ENCODE measurements at places on chromosomes 2 and 18.
A peak's percentile ranks its signal among the peaks of the same experiment; 100 is the strongest.

DNA sequence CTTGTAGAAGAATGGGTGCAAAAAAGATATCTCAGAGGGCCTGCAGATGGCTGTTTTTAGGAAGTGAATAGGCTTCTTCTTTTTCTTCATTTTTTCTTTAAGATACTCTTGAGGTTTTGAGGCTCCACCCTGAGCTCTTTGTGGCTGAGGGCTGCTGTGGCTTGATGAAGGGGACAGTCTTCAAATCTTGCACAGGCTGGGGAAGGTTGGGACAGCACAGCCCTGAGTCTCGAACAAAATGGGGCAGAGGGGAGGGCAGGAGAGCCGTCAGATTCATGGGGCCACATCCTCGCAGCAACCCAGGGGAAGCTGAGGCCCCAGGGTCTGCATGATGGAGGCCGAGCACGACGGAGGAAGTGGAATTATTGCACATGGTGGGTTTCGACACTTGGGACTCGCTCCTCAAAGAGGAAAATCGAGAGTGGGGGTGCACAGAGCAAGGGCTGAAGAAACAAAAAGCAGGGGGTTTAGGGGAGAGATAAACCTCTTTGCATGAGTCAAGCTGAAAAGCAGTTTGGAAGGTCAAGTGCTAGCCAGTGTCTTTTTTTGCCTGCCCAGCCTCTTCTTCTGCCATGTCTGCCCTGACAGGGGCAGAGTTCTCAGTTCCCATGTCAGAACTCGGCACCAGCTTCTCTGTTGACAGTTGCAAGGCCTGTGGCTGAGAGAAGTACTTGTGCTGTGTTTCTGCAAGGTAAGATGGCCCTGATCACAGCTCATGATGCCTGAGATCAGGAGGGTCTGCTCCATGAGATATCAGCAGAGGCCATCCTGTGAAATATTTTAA is 19.5 kb downstream of the INPP4A start:
- DNase-seq: no peak

DNA sequence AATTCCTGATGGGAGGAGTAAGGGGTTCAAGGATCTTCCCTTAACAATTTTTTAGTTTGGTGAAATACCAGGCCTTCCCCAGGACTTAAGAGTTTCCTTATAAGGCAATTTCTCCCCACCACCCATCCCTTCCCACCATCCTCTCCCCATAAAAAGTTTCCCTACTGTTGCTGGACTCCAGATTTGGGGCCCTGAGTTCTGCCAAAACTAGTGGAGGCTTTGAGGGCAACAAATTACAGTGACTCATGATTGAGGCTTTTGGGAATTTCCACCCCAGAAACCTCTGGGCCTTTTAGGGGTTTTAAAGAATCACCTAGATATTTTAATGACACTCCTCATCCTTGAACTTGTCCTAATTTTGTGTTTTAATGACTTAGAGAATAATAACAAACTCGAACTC is 14.3 kb upstream of the EN1 start:
- DNase-seq: no peak

GRCh38 chr18:77134611-77135010 is 2.0 kb upstream of the MBP start:
- no peak for DNase-seq

DNA sequence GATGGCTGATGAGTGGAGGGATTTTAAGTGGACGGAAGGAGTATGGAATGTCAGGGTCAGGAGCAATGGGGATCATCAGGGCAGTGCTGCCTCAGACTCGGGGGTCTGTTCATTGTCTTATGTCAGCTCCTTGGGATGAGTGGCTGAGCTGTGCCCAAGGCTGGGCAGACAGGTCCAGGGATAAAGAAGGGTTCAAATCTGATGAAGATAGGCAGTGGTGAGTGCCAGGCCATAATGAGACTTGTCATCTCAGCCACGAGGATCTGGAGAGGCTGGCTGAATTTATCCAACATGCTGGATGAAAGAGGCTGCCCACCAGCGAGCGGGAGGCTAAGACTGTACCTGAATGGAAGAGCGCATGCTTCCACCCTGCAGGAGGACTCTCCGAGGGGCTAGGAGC is 46.3 kb upstream of the APCDD1 start:
- no peak for DNase-seq

- no peak for DNase-seq
These were observed 14.7 kb downstream of the CPLX4 start for GRCh38 chr18:59303656-59304195.

- peak; percentile 40 for DNase-seq
These were observed 1.9 kb downstream of the CLK1 start for GRCh38 chr2:200862532-200863000.

DNA sequence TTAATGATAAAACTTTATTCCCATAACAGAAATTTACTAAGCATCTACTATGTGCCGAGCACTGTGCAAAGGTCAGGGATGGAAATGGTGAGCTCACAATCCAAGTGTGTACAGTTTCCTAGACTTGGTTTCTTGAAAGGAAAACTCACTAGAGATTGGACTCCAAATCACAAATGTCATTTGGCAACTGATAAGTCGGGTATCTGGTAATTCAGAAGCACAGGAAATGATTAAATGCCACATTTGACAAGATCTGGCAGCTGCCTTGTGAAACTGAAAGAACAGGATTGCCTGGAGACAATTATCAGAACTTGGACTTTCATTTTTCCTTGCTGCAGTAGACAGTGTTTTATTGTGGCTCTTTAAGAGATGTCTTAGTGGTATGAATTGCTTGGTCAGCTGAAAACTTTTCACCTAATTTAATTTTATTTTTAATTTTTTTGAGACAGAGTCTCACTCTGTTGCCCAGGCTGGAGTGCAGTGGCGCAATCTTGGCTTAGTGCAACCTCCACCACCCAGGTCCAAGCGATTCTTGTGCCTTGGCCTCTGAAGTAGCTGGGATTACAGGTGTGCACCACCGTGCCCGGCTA is 19.2 kb downstream of the ITGA6 start:
- no peak for DNase-seq

DNA sequence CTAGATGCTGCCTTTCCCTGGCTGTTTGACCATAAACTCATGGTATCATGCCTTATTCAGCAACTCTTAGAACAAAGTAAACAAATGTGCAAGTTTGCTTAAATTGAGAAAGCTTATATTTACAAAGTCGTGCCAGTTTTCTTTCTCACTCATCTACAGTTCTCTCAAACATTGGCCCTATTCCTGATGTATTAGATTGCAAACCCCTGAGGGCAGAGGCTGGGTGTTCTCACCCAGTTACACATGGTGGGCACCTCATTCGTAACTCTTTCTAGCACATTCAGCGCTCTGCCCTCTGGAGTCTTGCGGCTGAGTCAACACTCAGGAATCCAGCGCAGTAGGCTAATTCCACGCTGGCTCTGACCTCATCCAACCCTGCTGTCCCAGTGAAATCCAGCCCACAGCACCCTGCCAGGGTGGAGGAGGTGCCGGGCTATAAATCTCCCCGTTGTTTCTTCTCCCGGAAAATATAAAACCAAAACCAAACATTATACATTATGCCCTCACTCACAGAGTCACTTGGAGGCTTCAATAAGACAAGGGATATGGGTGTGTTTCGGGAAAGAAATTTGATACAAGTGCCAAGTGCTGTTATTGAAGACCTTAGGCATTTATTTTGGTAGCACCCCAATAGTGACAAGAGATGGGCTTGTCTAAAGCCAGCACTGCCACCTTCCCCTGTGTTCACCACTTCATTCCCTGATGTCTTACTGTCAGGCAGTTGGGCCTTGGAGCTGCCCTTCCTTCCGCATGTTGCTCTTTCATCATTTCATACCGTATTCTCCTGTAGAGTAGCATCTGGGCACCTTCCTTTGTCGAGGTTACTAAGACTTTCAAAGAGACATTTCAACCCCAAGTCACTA is 287.4 kb downstream of the PRKCE start:
- DNase-seq: no peak

DNA sequence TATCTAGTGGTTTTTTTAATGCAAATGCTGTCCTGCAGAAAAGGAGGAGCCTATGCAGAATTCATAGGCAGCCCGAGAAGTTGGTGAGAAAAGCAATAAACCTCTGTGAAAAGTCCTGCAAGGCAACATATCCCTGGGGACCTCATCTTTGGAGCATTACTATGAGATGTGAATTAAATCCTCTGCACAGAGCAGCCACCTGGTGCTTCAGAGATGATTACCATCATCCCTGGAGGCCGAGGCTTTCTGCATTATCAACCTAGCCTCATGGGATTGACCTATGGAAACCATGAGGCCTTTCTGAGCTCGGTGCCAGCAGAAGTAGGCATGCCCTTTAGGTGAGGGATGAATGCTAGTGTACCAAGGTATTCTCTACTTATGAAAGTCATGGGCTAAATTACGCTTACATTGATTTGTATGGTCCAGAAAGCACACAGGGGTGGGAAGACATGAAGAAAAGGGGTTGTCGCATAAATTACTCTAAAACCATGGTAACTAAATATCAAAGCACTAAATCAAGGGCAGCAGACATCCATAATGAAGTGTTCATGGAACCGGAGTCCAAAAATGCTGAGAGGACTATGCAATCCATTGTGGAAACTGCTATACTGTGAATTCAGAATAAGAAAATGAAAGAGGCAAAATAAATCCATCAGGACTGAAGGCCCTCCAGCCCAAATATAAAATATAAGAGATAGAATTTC is 623.5 kb upstream of the DDX18 start:
- DNase-seq: no peak
